ENCODE measurements at places on chromosomes 11 and 22. TPM values are rescaled to one million over a fixed set of nuclear protein-coding genes. Genes with fewer than 3 reads are reported as not detected.

- no peaks in the 10 kb centered on the region for H3K27me3 ChIP-seq
- H3K4me1 ChIP-seq: no peaks in the 10 kb centered on the region
- H3K36me3 ChIP-seq: no peaks in the 10 kb centered on the region
- no peak for DNase-seq
- H3K4me3 ChIP-seq: no peak overlapping the region
Measured at GRCh38 chr11:15774388-15774939, 581.9 kb downstream of the SOX6 start.

DNA sequence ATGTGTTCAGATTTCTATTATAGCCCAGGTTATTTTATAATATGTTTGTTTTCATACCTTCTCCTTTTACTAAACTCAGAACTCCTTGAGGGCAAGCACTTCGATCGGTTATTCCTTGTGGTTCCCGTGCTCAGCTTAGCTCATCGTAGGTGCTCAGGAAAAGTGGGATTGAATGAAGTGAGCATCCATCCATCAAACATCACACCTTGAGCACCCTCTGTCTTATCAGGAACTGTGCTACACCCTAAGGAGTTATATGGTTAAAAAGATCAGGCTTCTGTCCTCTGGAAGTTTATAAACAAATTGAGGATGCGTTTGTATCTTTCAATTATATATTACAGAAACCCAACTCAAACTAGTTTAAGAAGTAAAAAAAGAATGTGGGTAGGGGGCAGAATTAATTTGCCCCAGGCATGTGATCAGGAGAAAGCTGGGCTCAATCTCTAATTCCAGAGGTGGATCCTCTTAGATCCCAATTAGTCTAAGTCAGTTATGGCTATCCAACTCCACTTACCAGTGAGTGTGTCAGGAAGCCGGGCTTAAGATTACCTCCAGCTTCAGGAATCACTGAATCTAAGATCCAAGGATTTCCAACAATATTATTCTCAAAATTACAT, 59.9 kb upstream of the RRAS2 start:
- H3K27ac ChIP-seq: no peak overlapping the region
- H3K36me3 ChIP-seq: no peaks in the 10 kb centered on the region
- H3K4me1 ChIP-seq: no peaks in the 10 kb centered on the region
- no peak for DNase-seq
- H3K4me3 ChIP-seq: no peak overlapping the region

GRCh38 chr11:72634472-72635095, 39.6 kb downstream of the PDE2A start:
- H3K4me3 ChIP-seq: no peak overlapping the region
- no peaks in the 10 kb centered on the region for H3K36me3 ChIP-seq
- H3K27ac ChIP-seq: peak overlapping the region; percentile 68
- H3K27me3 ChIP-seq: no peaks in the 10 kb centered on the region

- no peak overlapping the region for H3K4me3 ChIP-seq
- no peak overlapping the region for H3K27ac ChIP-seq
- H3K4me1 ChIP-seq: no peaks in the 10 kb centered on the region
- H3K27me3 ChIP-seq: no peaks in the 10 kb centered on the region
- no peak for DNase-seq
- H3K36me3 ChIP-seq: no peaks in the 10 kb centered on the region
Measured at GRCh38 chr11:73159297-73159696, 17.2 kb upstream of the FCHSD2 start.

- no peaks in the 10 kb centered on the region for H3K36me3 ChIP-seq
- H3K4me3 ChIP-seq: no peak overlapping the region
- DNase-seq: no peak
- peak overlapping the region; percentile 62 for H3K27ac ChIP-seq
- no peaks in the 10 kb centered on the region for H3K4me1 ChIP-seq
Measured at GRCh38 chr22:30609260-30610185, 2.5 kb downstream of the TCN2 start.

DNA sequence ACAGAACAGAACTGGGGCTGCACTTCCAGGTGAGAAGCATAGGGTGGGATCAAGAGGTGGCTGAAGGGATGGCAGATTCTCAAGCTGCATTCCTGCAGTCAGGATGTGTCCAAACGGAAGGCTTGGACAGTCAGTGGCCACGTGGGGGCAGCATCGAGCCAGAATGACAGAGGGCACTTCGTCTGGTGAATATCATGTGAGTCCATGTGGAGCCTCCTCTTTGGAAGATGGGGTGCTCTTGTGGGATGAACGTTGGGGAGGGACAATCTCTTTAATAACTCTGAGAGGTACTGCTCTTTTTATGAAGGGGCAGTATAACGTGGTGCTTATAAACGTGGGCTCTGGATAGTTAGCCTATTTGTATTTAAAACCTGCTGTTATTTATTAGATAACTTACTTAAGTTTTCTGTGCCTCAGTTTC, 154.9 kb upstream of the NAV2 start:
- H3K27ac ChIP-seq: no peak overlapping the region
- H3K27me3 ChIP-seq: no peaks in the 10 kb centered on the region
- H3K4me3 ChIP-seq: no peak overlapping the region
- no peaks in the 10 kb centered on the region for H3K36me3 ChIP-seq
- no peaks in the 10 kb centered on the region for H3K4me1 ChIP-seq
- DNase-seq: peak; percentile 71

GRCh38 chr11:75868990-75869389, 54.0 kb downstream of the UVRAG start:
- H3K27me3 ChIP-seq: no peaks in the 10 kb centered on the region
- H3K27ac ChIP-seq: no peak overlapping the region
- no peak overlapping the region for H3K4me3 ChIP-seq
- H3K4me1 ChIP-seq: no peaks in the 10 kb centered on the region

DNA sequence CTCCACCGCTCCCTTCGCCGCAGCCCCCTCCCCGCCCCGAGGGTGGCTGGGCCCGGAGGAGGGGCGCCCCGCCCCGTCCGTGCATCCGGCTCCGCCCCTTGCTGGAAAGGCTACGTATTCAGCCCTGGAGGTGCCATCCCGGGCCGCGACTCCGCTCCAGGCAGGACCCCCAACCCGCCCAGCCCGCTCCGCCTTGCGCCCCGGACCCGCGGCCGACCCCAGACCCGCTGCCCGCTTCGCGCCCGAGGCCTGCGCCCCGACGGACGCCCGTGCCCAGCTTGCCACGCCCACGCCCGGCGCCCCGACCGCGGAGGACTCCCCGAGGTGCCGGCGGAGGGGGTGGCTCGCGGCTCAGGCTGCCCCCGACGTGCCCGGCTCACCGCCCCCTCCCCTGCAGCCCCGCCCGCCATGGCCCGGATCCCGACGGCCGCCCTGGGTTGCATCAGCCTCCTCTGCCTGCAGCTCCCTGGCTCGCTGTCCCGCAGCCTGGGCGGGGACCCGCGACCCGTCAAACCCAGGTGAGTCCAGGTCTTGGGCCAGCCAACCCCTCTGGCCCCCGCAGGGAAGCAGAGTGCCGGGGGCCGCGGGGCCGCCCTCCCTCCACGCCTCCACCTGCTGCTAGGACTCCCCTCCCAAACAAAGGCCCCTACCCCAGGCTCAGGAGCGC, at the start of gene ADM2:
Gene ADM2 (plus strand): TSS at position 104 of the 667 bp plus-strand sequence. CDS start 305 bp downstream, at position 409.
- H3K4me1 ChIP-seq: peaks cover 4% of the 10 kb centered on the region
- H3K4me3 ChIP-seq: peak within 1 kb of the TSS; percentile 54
- no peaks in the 10 kb centered on the region for H3K36me3 ChIP-seq
- H3K27ac ChIP-seq: no peak within 1 kb of the TSS
- no peak for DNase-seq

DNA sequence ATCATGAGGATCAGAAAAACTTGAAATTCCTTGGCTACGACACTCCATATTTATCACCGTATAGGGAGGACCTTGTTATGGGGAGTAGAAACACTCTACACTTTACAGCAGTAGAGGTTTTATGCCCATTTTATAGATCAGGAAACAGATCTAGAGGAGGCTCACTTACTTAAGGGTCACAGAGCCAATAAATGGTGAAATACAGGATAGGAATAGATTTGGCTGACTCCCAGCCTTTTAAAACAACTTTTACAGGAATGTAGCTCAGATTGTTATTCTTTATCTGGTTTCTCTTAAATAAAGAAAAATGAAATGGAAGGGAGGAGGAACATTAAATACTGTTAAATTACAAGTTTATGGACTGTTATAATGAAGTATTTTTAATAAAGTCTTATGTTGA, 14.8 kb downstream of the FBXO7 start:
- no peaks in the 10 kb centered on the region for H3K36me3 ChIP-seq
- H3K27me3 ChIP-seq: no peaks in the 10 kb centered on the region
- no peak overlapping the region for H3K27ac ChIP-seq
- no peaks in the 10 kb centered on the region for H3K4me1 ChIP-seq

DNA sequence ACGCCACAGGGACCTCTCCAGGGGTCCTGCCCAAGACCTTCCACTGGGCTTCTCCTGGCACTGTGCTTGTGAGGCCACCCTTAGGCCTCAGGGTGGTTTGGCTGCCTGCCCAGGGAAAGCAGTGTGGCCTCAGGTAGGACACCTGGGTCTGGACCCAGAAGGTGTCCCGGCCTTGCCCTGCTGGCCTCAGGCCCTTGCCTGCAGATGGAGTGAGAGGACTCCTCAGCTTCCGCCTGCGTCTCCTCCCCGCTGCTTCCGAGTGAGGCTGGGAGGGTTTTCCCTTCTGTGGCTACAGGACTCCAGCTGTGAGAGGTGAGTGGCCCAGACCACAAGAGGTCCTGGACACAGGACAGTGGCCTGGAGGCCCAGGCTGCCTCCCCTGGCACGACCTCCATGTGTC, 60.4 kb downstream of the WNT7B start:
- no peak overlapping the region for H3K4me3 ChIP-seq
- no peaks in the 10 kb centered on the region for H3K36me3 ChIP-seq
- H3K4me1 ChIP-seq: peaks cover under 1% of the 10 kb centered on the region
- H3K27ac ChIP-seq: no peak overlapping the region
- no peaks in the 10 kb centered on the region for H3K27me3 ChIP-seq

GRCh38 chr22:46070215-46070802, 80.0 kb upstream of the PPARA start:
- no peaks in the 10 kb centered on the region for H3K4me1 ChIP-seq
- no peaks in the 10 kb centered on the region for H3K27me3 ChIP-seq

- no peaks in the 10 kb centered on the region for H3K36me3 ChIP-seq
- H3K27me3 ChIP-seq: no peaks in the 10 kb centered on the region
- H3K27ac ChIP-seq: no peak overlapping the region
- no peak overlapping the region for H3K4me3 ChIP-seq
- no peak for DNase-seq
Measured at GRCh38 chr11:7964873-7965272, 374 bp downstream of the NLRP10 start.

DNA sequence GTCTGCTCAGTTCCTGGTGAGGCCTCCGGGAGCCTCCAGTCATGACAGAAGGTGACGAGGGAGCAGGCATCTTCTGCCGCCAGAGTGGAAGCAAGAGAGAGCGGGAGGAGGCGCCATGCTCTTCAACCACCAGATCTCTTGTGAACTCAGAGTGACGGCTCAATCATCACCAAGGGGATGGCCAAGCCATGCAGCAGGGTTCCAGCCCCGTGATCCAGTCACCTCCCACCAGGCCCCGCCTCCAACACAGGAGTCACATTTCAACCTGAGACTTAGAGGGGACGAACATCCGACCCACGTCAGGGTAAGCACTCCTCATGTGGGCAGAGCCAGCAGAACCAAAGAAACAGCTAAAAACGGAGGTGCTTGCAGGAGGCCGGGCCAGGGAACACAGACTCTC, 1470.5 kb downstream of the BRD1 start:
- H3K27me3 ChIP-seq: no peaks in the 10 kb centered on the region
- no peaks in the 10 kb centered on the region for H3K36me3 ChIP-seq
- H3K4me1 ChIP-seq: no peaks in the 10 kb centered on the region
- no peak for DNase-seq
- H3K4me3 ChIP-seq: no peak overlapping the region

- H3K27me3 ChIP-seq: no peaks in the 10 kb centered on the region
- H3K4me3 ChIP-seq: no peak overlapping the region
- no peaks in the 10 kb centered on the region for H3K4me1 ChIP-seq
- H3K36me3 ChIP-seq: no peaks in the 10 kb centered on the region
Measured at GRCh38 chr11:116388146-116388545, 384.6 kb downstream of the BUD13 start.

- DNase-seq: no peak
- H3K4me3 ChIP-seq: no peak overlapping the region
- no peaks in the 10 kb centered on the region for H3K27me3 ChIP-seq
- H3K4me1 ChIP-seq: no peaks in the 10 kb centered on the region
- no peak overlapping the region for H3K27ac ChIP-seq
Measured at GRCh38 chr11:84691830-84692229, 935.3 kb downstream of the DLG2 start.

GRCh38 chr22:49210606-49211005, 617.1 kb downstream of the BRD1 start:
- H3K36me3 ChIP-seq: no peaks in the 10 kb centered on the region
- no peak overlapping the region for H3K4me3 ChIP-seq
- no peak for DNase-seq
- no peak overlapping the region for H3K27ac ChIP-seq

GRCh38 chr22:44191036-44191454, 10.3 kb downstream of the PARVG start:
- DNase-seq: no peak
- H3K27me3 ChIP-seq: no peaks in the 10 kb centered on the region
- no peaks in the 10 kb centered on the region for H3K4me1 ChIP-seq
- no peak overlapping the region for H3K27ac ChIP-seq

- H3K36me3 ChIP-seq: no peaks in the 10 kb centered on the region
- H3K27ac ChIP-seq: no peak overlapping the region
- H3K4me1 ChIP-seq: no peaks in the 10 kb centered on the region
Measured at GRCh38 chr11:60931917-60932316, 7.7 kb downstream of the TMEM132A start.

DNA sequence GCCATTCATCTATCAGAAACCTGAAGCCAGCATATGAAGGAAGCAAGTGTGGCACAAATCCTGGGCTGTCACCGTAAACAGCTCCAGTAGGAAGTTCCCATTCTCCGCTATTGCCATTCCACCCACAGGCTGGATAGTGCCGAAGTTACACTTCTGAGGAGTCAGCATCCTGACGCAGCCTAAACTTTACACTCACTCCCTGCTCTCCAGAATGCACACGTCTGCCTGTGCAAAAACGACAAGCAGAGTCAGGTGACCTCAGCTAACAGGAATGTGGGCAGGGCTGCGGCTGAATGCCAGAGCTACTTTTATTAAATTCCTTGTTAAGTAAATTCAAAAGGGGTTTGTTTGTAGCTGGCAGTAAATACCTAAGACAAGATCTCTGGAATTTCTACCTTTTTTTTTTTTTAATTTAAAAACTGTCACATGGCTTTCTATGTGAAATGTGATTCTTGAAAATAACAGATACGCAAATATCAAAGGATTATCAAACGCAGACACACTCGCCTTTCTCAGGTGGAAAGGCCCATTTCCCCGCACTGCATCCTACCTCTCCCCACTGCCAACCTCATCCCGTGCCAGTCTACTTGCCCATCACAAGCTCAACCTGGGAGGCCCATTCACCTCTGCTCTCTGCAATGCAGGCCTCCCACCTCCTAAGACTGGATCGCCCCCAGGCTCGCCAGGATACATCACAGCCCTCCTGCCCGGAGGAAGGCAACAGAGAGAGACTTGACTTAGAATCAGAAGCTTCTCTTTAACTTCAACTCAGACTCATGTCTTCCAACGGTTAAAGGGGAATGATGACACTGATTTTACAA, 33.5 kb downstream of the NFRKB start:
- no peak overlapping the region for H3K4me3 ChIP-seq
- H3K4me1 ChIP-seq: peaks cover 5% of the 10 kb centered on the region
- DNase-seq: peak; percentile 92

GRCh38 chr11:68579455-68579854, 104.9 kb upstream of the GAL start:
- no peak for DNase-seq
- no peak overlapping the region for H3K4me3 ChIP-seq
- H3K36me3 ChIP-seq: no peaks in the 10 kb centered on the region

Gene RRP7A
- 19.0 TPM for total RNA-seq

Gene OR52I2
- not detected for total RNA-seq

Gene APLNR
- total RNA-seq: 3.3 TPM

Gene GLYATL1
- total RNA-seq: 1.6 TPM

Gene DGCR2
- 58.4 TPM for total RNA-seq

Gene KDM4D
- total RNA-seq: 1.2 TPM

Gene GGTLC2
- not detected for total RNA-seq

Gene AGBL2
- 3.2 TPM for total RNA-seq

Gene OR4A15
- total RNA-seq: not detected

Gene H19
- 39.8 TPM for total RNA-seq

Gene ZNRF3
- 6.9 TPM for total RNA-seq

Gene SLC17A6
- not detected for total RNA-seq

Gene CCDC89
- 2.6 TPM for total RNA-seq
